ENCODE measurements at places on chromosomes 5 and 9.

DNA sequence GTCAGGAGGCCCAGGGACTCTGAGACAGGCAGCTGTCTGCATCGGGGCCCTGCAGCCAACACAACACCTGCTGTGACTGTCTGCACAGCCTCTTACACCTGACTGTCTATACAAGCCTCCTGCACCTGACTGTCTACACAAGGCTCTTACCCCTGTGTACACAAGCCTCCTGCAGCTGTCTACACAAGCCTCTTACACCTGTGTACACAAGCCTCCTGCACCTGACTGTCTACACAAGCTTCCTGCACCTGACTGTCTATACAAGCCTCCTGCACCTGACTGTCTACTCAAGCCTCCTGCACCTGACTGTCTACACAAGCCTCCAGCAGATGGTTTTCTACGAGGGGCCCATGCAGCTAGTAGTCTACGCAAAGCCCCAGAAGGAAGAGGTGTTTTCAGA, 18.6 kb downstream of the IRX2 start:
- DNase-seq = no peak

DNA sequence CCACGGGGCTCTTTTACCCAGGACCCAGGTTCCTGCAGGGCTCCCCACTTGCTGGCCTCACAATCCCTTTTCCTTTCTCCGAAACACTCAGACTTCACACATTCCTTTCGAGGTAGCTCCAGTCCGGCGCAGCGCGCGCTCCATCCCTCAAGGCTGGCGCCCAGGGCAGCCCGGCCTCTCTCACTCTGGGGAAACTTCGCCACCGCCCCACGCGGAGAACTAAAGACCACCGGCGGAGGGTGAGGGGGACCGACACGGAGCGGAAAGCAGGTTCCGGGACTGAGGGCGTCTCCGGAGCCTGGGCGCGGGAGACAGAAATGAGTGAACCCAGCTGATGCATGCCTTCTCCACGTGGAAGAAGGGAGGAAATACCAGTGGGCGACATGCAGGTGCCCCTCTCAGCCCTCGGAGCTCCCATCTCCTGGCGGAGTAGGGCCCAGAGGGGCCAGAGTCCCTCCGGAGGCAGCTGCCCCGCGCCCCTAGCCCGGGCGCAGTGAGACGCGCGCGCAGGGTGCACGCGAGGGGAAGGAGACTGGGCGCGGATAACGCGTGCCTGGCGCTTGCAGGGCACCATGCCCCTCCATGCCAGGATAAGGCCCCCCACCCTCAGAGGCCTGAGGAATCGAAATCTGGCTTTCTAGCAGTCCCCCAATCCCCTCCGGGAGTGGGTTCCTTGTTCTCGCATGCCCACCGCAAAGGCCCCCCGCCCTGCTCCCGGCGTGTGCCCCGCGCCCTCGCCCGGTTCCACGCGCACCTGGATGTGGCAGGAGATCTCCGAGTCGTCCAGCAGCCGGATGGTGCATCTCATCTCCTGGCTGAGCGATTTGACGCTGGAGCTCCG, 650 bp downstream of the FRMD3 start:
- peak; percentile 5 for DNase-seq

- DNase-seq = no peak
Measured at GRCh38 chr9:38263532-38263931, 129.0 kb upstream of the ALDH1B1 start.

DNA sequence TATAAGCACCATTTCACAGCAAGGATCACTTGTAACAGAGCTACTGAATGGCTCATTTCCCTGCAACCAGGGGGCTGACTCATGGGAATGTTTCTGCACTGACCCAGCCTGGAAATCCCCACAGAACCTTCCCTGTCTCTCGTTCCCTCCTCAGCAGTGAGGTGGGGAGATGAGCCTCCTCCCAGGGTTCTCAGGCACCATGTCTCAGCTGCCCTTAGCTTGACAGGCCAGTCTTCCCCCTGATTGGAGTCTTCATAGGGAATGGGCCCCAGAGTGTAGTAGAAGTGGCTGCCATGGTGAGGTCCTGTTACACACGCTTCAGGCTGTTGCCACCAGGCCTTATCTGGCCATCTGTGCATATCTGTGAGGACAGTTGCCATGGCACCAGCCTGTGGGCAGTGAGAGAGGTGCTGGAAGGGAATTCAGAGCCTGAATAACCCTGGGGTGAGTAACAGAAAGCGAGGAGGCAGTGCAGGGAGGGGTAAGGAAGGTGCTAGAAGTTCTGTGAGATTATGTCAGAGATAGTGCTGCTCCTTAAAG, 324.4 kb downstream of the ENC1 start:
- DNase-seq = peak; percentile 46

GRCh38 chr9:137077010-137077747, at the start of gene UAP1L1:
Gene UAP1L1, plus strand, starts transcription at chr9:137077517. Its CDS starts 16 bp downstream, at chr9:137077533.
- peak; percentile 62 for DNase-seq

DNA sequence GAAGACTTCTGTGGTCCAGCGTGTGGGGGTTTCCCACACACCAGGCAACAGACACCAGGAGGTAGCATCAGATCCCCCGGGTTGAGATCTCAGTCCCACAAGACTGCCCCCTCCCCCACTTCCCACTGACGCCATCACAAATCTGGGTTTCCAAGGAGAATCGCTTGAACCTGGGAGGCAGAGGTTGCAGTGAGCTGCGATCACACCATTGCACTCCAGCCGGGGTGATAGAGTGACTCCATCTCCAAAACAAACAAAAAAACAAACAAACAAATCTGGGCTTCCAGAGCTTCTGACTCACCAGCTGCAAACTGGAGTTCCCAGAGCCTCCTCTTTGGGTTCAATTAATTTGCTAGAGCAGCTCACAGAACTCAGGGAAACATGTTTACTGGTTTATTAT, 4.7 kb upstream of the GBGT1 start:
- DNase-seq = no peak

DNA sequence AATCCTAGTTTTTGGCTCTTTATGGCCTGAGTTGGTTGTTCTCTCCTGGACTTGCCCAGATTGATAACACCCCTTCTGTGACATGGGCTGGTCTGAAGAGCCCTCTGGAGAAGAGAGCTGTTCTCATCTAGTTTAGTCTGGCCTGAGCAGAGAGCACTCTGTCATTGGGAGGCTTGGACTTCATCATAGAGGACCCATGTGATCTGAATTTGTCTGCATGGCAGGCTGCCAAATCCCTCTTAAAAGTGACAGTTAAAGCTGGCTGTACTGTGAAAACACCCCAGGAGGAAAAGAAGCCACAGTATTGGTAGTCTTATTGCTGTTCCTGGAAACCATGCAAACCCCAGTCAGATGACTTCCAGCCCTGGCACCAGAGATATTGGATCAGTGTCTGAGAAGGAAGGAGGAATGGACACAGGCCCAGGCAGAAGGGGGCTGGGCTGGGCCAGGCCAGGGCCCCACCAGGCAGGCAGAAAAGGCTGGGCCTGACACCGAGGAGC, 3.7 kb upstream of the WDR31 start:
- no peak for DNase-seq

- no peak for DNase-seq
Measured at GRCh38 chr9:3386753-3387152, 139.0 kb downstream of the RFX3 start.

DNA sequence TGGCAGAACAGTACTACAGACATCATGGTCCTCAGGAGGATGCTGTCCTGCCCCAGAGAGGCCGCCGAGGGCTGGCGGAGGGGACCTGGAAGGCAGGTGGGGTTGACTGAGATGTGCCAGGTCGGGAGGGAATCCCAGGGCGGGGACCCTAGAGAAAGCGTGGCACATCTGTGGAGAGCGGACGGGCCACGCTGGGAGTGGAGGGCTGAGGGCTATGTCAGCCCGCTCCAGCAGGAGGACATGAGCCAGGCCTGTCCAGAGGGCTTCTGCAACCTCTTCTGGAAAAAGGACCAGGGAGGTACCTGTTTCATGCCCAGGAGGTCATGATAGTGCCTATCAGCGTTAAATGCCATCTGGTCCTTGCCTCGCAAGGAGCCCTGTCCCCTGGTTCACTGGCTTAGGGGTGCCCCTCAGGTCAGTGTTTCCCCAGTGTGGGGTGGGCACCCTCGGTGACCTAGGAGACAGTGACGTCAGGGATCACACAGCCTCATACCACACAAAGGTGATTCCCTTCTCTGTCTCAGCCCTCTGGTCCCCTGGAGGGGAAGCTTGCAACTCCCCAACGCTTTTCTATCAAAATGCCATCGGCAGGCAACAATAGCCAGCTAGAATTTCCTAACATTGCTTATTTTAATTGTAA, 103.6 kb upstream of the IER5L start:
- DNase-seq = peak; percentile 1

DNA sequence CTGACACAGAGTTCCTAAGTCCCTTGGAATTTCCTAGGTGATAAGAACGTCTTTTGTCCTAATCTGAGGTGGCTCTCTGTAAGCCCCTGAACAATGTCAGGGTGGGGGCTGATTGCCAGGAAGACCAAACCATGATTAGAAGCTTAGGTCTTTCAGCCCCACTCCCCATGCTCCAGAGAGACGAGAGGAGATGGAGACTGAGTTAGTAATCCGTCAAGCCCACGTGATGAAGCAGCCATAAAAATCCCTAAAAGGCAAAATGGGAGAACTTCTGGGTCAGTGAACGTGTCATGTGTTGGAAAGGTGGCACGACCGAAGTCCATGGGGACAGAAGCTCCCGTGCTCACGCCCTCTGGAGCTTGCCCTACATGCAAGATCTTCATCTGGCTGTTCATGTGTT, 85.6 kb downstream of the RAD23B start:
- no peak for DNase-seq

- DNase-seq = no peak
Measured at GRCh38 chr5:143775258-143775657, 36.7 kb upstream of the HMHB1 start.

DNA sequence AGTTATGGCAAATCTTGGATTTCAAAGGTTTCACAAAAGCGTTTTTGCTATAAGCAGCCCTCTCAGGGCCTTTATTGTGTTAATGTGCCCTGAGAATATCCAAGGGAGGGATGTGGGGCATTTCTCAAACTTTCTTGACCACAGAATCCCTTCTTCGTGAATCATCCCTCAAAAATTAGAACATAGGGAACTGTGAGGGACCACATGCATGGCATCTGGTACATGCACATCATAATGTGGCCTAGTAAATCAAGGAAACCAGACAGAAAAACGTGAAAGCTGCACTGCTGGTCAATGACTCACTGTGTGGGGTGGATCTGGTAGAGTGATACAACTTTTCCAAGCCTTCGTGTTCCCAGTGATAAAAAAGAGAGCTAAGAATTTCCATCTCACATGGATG, 22.4 kb downstream of the DDX31 start:
- DNase-seq = peak; percentile 5

All from activated CD4-positive, alpha-beta T cell treated with anti-CD3 and anti-CD28 coated beads, Interleukin-2, amount 50 U/mL, for 48 hours (primary cell).